ENCODE measurements at places on chromosomes 3 and 15.

DNA sequence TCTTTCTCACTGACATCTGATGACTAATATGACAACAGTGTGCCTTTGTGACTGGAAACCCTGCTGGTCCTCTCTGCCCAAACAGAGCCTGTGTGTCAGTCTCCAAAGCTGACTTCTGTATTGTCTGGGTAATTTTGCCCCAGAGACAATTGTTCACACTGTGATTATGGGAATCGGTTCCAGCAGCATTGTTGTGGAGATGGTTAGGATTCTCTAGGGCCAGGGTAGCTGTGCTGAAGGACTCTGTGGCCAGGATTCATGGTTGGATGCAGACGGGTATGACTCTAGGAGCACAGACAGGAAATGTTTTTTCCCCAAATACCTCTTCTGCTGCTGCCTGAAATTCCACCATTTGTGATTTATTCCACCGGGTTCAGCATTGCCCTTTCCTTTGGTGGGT, 57.5 kb upstream of the ITGA11 start:
- no peak for DNase-seq

DNA sequence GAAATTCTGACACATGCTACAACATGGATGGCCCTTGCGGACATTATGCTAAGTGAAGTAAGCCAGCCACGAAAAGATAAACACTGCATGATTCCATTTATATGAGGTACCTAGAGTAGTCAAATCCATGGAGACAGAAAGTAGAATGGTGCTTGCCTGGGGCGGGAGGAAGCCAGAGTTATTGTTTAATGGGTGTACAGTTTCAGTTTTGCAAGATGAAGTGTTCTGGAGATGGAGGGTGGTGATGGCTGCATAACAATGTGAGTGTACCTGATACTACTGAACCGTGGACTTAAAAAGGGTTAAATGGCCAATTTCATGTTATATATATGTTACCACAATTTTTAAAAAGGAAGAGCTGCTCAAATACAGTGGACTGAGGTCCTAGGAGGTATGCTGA, 66.9 kb downstream of the SEMA5B start:
- DNase-seq, result no peak

GRCh38 chr3:186025161-186025560, 83.7 kb downstream of the ETV5 start:
- no peak for DNase-seq

- no peak for DNase-seq
Measured at GRCh38 chr3:113218681-113219045, 7.3 kb downstream of the BOC start.

DNA sequence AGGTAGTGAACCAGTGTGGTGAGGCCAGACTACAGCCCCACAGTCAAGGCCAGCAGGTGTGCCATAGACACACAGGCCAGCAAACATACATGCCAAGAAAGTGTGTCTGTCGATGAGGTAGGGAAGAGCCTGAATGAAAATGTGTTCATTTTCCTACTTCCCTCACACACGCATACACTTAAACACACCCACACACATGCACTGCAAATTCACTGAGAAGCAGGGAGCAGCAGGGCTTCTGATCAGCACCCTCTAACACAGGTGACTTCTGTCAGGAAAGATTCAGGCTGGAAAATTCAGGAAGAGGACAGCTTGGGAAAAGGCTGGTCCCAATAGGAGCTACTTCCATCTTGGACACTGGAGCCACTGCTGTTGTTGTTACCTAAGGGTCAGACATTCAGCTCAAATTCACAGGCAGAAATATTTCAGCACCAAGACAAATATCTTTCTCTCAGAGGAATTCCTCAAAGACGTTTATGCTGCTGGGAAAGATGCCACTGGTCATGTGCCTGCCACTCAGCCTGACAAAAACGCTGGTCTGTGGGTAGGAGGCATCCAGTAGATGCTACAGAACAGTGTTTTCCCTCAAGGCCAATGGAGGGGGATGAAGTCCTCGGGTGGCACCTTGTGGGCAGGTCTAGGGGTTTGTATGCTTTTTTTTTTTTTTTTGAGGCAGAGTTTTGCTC, 40.9 kb upstream of the LARS2 start:
- DNase-seq, result no peak

DNA sequence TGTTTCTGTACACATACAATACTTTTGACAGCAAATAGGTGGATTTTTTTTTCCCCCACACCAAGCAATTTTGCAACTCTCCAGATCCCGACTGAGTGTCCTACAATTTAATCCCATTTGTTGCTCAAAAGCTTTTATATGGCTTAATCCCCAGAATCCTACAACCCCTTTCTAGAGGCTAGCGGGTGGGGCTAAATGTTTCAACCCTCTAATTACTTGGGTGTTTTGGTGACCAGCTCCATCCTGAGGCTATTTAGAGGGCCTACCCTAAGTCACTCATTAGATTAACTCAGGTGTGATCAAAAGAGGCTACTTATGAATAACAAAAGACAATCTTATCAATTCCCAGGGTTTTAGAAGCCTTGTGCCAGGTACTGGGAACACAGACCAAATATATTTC, 21.0 kb upstream of the FBXL2 start:
- DNase-seq, result no peak

GRCh38 chr3:16658004-16658924, 53.0 kb upstream of the DAZL start:
- no peak for DNase-seq

- DNase-seq, result no peak
Measured at GRCh38 chr3:97778152-97778551, 13.6 kb downstream of the ARL6 start.

DNA sequence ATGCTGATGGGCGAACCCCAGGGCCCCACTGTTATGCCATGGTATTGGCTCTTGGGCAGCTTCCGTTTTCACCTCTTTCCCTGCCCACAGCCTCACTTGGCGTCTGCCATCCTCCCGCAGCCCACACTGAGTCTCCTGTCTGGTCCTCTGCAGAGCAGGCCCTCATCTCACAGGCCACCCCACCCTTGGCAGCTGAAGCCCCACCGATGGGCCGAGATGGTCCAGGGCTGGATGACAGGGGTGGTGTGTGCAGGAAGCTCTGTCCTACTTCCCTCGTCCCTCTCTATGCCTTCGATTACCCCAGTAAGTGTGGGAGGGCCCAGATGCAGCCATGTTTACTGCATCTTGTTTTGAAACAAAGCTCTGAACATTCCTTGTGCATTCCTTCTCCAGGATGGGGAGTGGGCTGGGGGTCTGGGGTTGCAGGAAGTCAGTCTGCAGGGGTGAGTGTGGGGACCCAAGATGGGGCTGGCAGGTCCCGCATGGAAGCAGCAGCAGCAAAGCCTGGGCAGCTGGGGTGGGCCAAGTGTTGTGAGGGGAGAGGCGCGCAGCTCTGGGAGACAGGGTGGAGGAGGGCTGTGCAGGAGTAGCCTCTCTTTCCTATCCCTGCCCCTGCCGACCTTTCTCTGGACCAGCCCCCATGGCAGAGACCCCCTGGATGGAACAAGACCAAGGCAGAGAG, 20.9 kb downstream of the TBC1D21 start:
- no peak for DNase-seq

DNA sequence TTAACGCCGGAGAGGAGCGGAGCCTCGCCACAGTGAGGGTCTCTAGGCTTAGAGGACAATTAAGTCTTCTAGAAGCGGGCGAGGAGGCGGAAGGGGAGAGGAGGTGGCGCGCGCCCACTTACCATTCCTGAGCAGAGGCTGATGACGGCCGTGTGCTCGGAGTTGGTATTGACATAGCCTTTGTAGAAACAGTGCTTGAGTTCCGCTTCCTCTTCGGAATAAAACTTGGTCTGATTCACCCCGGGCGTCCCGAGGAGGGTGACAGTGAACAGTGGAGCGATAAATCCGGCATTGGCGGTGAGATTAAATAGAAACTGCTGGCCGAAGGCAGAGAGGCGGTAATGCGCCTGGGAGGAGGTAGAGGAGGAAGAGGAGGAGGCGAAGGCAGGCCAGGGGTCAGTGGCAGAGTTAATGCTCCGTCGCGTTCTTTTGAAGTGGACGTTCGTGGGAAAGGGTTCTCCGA, 1.3 kb downstream of the ADAMTS9 start:
- no peak for DNase-seq

Measured in stimulated activated CD4-positive, alpha-beta T cell treated with anti-CD3 and anti-CD28 coated beads, Interleukin-1b, Interleukin-23, amount 100 ng/mL, for 1 hour (primary cell).